ENCODE measurements at places on chromosomes 6 and 20. TPM values are rescaled to one million over a fixed set of nuclear protein-coding genes. Genes with fewer than 3 reads are reported as not detected.

Gene C4B
- total RNA-seq, result 416 TPM

Gene PLG
- total RNA-seq, result 0.38 TPM

GRCh38 chr6:11692451-11693376 lies 85.9 kb downstream of the ADTRP start:
- no peak overlapping the region for H3K27ac ChIP-seq
- H3K4me3 ChIP-seq, result no peak overlapping the region

DNA sequence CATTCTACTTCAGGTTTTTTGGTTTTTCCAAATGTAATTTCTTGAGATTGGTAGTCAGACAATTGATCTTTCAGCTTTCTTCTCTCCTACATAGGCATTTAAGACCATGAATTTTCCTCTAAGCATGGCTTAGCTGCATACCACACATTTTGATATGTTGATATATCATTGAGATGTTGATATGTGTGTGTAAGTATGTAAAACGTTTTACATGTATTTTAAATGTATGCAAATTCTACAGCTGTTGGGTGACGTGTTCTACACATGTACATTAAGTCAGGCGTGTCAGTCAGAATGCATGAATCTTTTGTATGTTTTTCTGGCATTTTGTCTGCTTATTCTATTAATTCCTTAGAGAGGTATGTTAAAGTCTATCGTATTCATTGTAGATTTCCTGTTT lies 228.2 kb downstream of the CDH26 start:
- no peak overlapping the region for H3K4me3 ChIP-seq
- H3K36me3 ChIP-seq, result no peaks in the 10 kb centered on the region
- no peak for DNase-seq
- H3K4me1 ChIP-seq, result no peaks in the 10 kb centered on the region
- no peak overlapping the region for H3K27ac ChIP-seq
- H3K27me3 ChIP-seq, result no peaks in the 10 kb centered on the region

- no peaks in the 10 kb centered on the region for H3K4me1 ChIP-seq
- no peak overlapping the region for H3K4me3 ChIP-seq
- H3K27me3 ChIP-seq, result no peaks in the 10 kb centered on the region
- no peak for DNase-seq
- H3K27ac ChIP-seq, result no peak overlapping the region
Measured at GRCh38 chr6:89583559-89583958, 55.0 kb downstream of the LYRM2 start.
